CD4-positive, alpha-beta T cell treated with Interleukin-6 for 4 hours (primary cell): ENCODE measurements at places on chromosomes 16 and 17.

DNA sequence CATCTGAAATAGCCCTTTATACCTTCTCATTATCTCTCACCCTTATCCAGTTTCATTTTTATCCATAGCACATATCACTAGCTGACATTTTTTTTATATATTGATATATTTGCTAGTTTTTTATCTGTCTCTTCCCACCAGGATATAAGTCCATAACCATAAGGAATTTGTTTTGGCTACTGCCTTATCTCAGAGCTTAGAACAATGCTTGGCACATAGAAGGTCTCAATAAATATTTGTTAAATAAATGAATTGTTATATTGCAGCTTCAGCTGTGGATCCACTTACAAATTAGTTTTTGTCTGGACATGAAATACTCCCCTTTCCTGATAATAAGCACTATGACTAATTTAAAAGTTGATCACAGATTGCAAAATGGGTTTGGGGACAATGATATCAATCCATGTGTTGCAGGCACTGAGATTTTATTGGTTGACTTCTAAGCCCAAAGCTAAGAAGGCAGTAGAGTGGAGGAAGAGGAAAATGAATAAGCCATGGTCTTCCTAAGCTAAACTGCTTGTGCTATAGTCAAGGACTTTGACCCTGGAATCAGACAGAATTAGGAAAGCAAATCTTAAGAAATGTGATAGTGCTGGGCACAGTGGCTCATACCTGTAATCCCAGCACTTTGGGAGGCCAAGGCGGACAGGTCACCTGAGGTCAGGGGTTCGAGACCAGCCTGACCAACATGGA, 31.9 kb upstream of the YPEL2 start:
- no peak for DNase-seq

DNA sequence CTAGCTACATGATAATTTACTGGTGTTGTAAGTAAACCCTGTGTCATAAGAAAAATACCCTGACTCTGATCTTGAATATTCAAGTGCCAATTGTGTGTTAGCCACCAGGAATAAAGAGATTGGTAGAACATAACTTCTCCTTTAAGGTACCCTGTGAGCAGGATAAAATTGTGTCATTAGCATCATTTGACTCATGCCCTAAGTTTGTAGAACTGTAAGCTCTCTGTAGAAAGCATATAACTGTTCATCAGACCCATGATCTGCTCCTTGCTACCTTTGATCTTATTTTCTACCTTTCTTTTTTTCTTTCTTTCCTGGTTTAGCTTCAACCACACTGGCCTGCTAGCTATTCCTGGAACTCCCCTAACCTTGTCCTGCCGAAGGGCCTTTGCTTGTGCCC, 35.8 kb downstream of the PTRH2 start:
- DNase-seq = no peak

DNA sequence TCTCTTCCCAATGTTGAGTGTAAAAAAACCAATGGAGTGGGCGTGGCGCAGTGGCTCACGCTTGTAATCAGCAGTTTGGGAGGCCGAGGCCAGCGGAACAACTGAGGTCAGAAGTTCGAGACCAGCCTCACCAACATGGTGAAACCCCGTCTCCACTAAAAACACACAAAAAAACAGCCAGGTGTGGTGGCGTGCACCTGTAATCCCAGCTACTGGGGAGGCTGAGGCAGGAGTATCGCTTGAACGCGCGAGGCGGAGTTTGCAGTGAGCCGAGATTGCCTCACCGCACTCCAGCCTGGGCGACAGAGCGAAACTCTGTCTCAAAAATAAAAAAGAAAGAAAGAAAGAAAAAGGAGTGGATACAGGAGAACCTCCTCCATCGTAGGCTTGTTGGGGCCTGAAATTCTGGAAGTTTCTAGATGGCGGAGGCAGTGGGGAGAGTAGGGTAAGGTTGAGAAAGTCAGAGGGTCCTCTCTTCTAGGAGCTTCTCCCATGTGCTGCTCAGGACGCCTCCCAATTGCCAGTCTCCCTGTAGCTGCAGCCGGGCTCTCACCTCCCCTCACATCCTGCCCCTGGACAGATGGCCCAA, 709 bp upstream of the ZNF764 start:
- DNase-seq = no peak

DNA sequence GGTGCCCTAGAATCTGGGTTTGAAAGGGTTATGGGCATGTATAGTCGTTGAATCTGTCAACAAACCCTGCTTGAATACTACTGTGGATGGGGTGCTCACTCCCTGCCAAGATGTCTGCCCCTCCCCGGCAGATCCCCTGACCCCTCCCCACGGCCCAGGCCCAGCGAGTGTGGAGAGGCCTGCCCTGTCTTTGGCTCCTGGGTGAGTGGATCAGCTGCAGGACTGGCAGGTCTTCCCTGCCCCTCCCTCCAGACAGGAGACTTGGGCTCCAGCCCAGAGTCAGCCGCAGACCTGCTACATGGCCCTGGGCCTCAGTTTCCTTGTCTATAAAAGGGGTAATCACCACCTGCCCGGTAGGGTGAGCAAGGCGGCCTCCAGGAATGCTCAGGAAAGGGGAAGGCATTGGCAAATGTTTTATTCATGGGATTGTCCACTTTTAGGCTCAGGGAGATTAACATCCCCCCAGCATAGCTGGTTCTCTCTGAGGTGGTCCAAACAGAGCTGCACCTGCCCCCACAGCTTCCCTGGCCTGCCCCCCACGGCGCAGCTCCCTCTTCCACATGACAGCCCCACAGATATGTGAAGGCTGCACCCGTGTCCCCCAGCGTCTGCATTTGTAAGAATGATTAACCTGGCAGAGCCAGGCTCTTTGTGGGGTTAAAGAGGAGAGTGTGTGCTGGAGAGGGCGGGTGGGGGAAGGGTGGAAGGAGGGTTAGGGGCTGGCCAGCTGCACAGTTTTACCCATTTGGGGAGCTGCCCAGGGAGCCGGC, 18.5 kb upstream of the SPNS2 start:
- no peak for DNase-seq

DNA sequence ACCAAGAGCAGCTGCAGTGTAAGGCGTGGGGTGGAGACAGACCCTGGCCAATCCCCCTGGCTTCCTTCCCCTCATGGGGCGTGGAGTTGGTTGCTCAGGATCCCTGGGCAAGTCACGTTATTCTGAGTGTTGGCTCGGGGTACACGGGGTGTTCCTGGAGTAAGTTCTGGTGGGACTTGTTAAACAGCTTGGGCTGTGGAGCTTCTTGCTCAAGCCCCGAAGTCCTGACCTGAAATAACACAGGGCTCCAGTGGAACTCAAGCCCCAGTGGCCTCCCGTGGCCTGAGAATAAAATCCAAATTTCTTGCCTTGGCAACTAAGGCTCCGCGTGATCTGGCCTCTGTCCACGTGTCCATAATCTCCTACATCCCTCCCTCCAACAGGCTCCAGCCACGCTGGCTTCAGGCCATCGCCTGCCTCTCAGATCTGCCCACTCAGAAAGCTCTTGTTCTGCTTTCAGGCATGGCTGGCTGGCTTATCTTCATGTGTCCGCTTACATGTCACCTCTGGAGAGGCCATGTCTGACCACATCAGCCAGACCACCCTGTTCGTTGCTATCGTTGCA, 49.3 kb upstream of the BCO1 start:
- DNase-seq = no peak

DNA sequence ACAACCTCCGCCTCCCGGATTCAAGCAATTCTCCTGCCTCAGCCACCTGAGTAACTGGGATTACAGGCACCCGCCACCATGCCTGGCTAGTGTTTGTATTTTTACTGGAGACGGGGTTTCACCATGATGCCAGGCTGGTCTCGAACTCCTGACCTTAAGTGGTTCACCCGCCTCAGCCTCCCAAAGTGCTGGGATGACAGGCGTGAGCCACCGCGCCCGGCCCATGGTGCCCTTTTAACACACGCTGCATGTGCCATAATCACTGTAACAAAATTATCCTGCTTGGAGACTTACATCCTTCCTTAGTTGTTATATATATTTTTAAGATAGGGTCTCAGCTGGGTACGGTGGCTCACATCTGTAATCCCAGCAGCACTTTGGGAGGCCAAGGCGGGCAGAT, 5.4 kb downstream of the CD7 start:
- no peak for DNase-seq

DNA sequence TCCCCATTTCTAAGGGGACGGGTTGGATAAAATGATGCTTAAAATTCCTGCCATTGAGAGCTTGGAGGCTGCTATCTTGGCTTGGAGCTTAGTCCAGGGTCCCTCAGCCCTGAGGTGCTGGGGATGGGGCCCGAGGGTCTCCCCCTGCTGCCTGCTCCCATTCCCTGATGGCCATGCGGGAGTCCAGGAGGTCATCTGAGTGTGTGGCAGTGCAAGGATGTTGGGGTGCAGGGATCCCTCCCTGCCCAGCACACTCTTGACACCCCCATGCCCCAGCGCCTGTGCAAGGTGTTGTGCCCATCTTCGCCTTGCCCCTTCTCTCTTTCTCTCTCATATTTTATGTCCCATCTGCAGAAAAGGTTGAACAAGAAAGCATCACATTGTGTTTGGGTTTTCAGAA, 90.4 kb downstream of the IRF8 start:
- no peak for DNase-seq

DNA sequence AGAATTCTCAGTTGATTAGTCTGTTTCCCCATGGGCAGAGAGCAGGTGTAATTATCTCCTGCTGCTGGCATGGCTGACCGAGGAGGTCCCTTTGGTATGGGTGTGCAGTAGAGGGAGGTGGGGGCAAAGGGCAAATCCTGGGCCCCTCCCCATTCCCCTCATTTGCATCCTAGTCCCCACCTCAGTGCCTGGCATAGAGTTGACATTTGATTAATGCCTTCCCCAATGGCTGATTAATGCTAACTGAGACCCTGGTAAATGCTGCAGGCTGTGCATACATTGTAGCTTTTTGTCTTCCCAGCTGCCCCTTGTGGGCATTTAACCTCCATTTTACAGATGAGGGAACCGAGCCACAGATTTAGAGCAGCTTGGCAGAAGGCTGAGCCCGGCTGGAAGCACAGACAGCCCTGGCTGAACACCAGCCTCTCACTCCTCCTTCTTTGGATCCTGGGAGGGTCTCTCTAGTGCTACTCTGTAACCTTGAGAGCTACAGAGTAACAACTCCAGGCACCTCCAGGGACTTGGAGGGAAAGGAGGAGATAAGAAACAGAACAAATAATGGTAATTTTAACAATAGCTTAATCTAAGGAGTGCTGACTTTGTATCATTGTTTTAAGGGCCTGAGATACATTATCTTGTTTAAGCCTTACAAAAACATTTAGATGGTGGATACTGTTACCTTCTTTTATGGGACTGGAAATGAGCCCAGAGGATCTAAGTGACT, 5.1 kb downstream of the PLCG2 start:
- no peak for DNase-seq

DNA sequence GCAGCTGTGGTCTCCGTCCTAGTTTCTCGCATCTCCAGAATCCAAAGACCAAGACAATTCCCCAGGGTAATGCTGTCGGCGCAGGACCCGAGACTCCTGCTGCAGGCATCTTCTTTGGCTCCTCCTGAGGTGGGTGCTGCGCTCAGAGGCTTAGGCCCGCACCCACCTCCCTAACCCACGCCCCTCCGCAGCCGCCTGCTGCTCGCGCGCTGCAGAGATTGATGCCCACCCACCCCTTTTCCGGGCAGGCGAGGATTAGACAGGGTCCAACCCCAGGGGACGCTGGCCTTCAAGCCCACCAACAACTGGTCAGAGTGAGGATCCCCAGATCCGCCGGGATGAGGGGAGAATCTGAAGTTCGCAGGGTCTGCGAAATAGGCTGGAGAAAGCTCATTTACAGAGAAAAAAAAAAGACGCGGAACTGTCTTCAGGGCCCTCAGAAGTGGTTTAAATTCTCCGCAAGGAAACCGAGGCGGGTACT, 27.9 kb downstream of the SLFN11 start:
- DNase-seq = no peak

DNA sequence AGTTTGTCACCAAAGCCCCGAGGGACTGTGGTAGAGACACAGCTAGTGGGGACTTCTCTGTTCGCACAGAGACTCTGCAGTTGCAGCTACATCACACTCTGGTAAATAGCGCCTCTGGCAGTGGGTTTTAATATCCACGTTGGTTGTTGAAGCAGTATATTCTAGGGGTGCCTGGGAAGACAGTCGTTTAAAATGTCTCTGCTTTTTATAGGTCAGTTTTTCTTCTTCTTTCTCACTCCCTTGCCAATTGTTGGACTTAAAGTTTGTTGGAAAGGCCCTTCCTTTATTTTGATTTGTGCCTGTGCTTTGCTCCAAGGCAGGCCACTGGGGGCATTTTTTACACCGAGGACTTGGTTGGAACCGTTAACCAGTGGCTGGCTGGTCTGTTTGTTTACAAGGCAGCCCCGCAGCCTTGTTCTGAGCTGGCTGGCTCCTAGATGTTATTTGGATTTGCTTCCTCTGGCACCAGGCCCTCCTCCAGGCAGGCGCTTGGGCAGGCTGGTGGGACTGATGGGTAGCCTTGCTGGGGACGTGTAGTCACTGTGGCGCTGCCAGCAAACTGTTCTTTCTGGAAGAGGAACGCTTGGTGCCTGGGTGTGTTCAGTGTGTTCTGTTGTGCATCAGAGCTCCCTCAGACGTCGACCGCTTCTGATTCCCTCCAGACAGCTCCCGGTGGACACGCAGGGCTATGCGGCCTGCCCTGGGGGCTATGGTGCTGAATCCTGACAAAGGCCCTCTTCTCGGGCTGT, 218.2 kb upstream of the CHMP6 start:
- no peak for DNase-seq

DNA sequence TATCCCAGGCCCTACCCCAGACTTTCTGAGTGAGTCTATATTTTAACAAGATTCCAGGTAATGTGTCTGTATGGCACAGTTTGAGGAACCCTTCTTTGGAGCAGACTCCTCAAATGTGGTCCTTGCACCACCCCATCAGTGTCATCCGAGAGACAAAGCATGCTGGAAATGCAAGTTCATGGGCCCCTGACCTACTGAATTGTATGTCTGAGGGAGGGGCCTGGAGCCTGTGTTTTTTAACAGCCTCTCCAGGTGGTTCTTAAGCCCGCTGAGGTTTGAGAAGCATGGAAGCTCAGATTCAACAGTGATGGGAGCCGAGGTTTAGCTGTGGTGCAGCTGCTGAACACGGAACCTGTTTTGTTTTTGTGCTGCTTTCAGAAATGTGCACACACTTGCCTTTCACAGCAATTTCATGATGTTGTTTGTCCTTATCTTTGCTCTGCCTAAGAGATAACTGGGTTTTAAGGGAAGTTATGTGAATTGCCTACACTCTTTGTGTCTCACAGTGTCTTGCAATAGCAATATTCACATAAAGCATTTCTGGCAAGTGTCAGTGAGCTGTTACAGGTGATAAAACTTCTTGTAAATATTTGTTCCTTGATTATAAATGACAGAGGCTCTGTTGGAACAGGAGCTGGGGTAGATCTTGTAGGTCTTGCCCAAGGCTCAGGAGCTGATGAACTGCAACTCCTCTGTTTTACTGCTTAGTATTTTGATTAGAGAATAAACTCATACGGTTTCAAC, 32.0 kb upstream of the IL34 start:
- DNase-seq = no peak
